Umbilical cord (tissue), 2 donors: ENCODE measurements at places on chromosomes 6 and 20. TPM values are rescaled to one million over a fixed set of nuclear protein-coding genes. Genes with fewer than 3 reads are reported as not detected.

Gene MUCL3
- total RNA-seq = 2.4 TPM

Gene CLVS2
- total RNA-seq = 4.1 TPM

Gene MOG
- 2.9 TPM for total RNA-seq

Gene COL9A1
- total RNA-seq = 9.4 TPM

Gene NFATC2
- total RNA-seq = 14.7 TPM

Gene SLC22A23
- 18.5 TPM for total RNA-seq

Gene C6orf132
- 6.0 TPM for total RNA-seq

Gene TENT5A
- total RNA-seq = 99.0 TPM

Gene PNPLA1
- 1.4 TPM for total RNA-seq

Gene PRR18
- not detected for total RNA-seq

Gene PAX1
- total RNA-seq = 1.9 TPM

Gene CRISP2
- 0.96 TPM for total RNA-seq

Gene FARS2
- 13.5 TPM for total RNA-seq

Gene CD109
- 37.6 TPM for total RNA-seq

Gene TUBB1
- total RNA-seq = 2.4 TPM

Gene CLDN20
- total RNA-seq = 2.2 TPM

Gene DLK2
- 4.8 TPM for total RNA-seq

Gene SLC4A11
- total RNA-seq = not detected

Gene DYNLT1
- total RNA-seq = 58.7 TPM

Gene WFDC12
- total RNA-seq = not detected
